Right cardiac atrium (tissue), 5 donors: ENCODE measurements at places on chromosomes 16 and 17. TPM values are rescaled to one million over a fixed set of nuclear protein-coding genes. Genes with fewer than 3 reads are reported as not detected.

The MYH2 gene
- total RNA-seq: not detected

DNA sequence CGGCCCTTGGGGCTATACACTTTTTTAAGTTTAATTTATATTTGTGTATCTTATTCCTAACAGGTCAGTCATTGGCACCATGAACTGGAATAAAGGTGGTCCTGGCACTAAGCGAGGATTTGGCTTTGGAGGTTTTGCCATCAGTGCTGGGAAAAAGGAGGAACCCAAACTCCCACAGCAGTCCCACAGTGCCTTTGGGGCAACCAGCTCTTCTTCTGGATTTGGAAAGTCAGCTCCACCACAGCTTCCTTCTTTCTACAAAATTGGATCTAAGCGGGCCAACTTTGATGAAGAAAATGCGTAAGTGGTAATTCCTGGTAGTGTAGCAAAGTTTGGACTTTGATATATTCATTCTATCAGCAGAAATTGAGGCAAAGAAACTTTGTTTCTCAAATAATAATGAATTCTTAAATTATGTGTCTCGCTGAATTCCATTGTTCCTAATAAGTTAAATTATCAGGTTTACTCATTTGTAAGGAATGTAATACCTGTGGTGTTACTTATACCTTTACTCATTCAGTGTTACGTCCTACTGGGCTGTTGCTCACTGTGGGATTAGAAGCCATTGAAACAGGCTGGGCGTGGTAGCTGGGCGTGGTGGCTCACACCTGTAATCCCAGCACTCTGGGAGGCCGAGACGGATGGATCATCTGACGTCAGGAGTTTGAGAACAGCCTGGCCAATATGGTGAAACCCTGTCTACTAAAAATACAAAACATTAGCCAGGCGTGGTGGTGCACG is 13.2 kb downstream of the DDX42 start:
- DNase-seq: no peak

GRCh38 chr17:17516941-17517720 is 20.9 kb upstream of the RASD1 start:
- DNase-seq: peak; percentile 10

DNA sequence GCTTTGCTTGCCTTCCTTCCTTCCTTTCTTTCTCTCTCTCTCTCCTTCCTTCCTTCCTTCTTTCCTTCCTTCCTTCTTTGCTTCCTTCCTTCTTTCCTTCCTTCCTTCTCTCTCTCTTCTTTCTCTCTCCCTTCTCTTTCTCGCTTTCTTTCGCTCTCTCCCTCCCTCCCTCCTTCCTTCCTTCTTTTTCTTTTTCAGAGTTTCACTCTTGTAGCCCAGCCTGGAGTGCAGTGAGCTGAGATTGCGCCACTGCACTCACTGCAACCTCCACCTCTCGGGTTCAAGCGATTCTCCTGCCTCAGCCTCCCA is 17.9 kb downstream of the FOXJ1 start:
- no peak for DNase-seq

The CSF3 gene
- not detected for total RNA-seq

DNA sequence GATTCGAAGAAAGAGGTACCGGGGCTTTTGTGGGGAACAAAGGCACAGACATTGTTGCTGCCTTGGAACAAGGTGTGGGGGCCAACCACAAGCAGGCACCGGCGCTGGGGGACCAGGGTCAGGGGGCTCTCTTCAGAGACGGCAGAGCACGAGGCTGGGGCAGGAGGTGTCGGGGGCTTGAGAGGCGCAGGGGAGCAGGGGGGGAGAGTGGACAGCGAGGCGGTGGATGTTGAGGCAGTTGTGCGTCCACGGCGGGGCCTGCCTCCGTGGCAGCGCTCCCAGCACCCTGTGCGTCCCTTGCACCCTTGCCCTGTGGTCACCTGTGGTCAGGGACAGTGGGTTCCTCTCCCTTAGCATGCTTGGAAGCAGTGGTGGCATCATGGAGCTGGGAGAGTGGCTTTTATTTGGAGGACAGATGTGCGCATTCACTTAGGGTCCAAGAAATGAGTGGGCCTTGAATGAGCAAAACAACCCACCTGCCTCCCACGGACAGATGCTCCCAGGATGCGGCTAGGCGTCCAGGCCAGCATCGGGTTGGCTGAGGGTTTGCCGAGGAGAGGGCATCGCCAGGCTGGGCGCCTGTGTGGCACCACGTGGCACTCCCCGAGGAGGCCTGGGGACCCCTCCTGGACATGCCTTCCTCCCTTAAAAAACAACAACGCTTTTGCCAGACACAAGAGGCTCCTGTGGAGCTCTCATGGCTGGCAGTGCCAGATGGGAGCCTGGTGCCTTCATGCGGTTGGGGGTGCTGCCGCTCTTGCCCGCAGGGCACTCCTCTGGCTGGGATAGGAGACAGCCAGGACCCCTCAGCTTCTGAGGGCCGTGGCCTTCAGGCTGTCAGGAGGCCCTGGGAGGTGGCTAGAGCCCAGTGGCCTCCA is 113.0 kb downstream of the BANP start:
- DNase-seq: peak; percentile 5

- peak; percentile 57 for DNase-seq
These were observed 10.9 kb downstream of the NHERF1 start for GRCh38 chr17:74759243-74759801.

The CFAP52 gene
- total RNA-seq: not detected

DNA sequence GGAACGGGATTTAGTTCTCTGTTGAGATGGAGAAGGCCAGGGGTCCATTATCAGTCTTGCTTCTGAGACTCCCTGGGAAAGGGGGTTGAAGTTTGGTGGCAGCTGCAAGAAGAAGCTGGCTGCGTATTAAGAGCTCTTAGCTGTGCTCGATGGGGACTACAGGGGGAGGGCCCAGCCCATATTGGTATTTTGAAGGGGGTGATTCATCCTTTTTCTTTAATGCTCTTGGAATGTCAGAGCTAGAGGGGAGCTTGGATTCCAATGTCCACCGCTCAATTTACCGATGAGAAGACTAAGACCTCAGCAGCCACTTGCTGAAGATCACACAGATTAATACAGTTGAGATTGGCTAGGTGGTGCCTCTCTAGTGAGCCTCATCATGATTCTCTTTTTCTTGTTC is 5.0 kb downstream of the NOG start:
- no peak for DNase-seq

GRCh38 chr17:40487371-40488020 is 13.9 kb downstream of the TNS4 start:
- peak; percentile 13 for DNase-seq

- DNase-seq: no peak
These were observed 20.3 kb downstream of the CLUH start for GRCh38 chr17:2691069-2691871.

GRCh38 chr17:18187821-18188761 is 4.5 kb downstream of the ALKBH5 start:
- no peak for DNase-seq

The KRTAP2-3 gene
- not detected for total RNA-seq

DNA sequence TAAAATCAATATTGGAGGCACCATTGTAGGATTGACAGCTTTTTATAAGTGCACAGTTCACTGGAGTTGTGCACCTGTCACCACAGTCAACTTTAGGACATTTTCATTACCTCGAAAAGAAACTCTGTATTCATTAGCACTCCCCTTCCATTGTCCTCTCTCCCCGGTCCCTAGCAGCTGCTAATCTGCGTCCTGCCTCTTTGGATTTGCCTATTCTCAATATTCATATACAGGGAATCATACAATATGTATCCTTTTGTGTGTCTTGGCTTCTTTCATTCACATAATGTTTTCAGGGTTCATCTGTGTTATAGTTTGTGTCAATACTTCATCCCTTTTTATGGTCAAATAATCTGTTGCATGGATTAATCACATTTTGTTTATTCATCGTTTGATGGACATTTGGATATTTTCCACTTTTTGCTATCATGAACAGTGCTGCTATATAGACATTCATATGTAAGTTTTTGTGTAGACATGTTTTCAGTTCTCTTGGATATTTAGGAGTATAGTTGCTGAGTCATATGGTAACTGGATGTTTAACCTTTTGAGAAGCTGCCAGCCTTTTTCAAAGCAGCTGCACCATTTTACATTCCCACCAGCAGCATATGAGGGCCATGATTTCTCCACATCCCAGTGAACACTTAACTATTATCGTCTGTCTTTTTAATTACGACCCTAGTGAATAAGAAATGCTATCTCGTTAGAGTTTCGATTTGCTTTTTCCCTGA is 9.8 kb downstream of the DNAJA3 start:
- no peak for DNase-seq

DNA sequence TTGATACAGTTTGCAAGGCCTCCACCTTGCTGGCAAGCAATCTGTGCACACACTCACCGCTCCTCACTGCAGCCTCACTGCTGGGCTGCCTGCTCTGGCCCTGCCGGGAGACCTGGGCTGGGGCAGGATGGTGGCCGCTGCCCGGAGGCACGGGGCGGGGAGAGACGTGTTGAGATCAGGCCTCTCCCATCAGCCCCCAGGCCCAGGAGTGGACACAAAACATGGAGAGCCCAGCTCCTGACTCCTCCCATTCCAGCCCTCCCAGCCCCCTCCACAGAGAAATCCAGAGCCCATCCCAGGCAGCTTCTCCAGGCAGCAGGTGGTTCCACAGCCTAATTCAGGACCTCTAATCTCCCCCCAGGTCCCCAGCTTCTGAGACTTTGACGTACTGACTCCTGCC is 23.1 kb upstream of the RPL38 start:
- DNase-seq: no peak

The CALB2 gene
- total RNA-seq: 3.3 TPM

The RNF166 gene
- total RNA-seq: 15.0 TPM

The NHLRC4 gene
- total RNA-seq: 0.22 TPM

GRCh38 chr16:58970775-58971174 is 236.7 kb upstream of the GOT2 start:
- DNase-seq: no peak

- DNase-seq: no peak
These were observed 14.9 kb downstream of the JUP start for GRCh38 chr17:41771389-41772206.

- peak; percentile 41 for DNase-seq
These were observed 66.6 kb upstream of the AXIN2 start for GRCh38 chr17:65627891-65628643.

DNA sequence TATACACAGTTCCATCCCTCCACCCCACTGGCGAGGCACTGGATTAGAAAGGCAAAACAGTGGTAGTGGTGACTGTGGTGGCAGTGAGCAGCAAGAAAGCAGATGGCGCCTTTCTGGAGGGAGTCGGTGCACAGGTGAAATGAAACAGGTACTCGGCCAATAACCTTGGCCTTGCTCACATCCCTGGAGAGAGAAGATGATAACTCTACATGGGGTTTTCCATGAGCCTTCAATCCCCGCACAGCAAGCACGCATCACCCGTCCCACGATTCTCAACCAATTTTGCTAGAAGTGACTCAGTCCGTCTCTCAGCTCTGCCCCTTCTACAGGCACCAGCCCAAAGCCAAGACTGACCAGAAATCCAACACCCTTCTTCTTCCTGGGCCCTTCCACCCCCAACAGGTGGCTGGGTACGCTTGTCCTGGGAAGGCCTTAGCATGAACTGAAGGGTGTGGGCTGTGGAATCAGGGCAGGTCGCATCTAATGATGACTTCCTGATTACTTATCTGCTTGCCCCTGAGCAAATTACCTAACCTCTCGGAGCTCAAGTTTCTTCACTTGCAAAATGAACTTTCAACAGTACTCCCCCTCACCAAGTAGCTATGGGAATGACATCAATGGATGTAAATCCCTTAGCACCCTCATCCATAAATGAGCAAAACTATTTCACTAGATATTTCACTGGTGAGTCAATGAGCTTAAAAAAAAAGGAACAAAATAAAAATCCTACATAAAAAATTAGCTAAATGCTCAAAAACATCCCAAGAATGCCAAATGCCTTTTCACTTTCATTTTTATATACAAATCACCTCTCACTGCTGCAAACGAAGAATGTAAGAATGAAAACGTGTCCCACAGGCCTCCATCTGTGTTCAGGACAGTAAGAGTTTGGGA is 18.0 kb downstream of the XPO6 start:
- DNase-seq: no peak

GRCh38 chr16:89147085-89147817 is 24.3 kb upstream of the CDH15 start:
- peak; percentile 31 for DNase-seq

DNA sequence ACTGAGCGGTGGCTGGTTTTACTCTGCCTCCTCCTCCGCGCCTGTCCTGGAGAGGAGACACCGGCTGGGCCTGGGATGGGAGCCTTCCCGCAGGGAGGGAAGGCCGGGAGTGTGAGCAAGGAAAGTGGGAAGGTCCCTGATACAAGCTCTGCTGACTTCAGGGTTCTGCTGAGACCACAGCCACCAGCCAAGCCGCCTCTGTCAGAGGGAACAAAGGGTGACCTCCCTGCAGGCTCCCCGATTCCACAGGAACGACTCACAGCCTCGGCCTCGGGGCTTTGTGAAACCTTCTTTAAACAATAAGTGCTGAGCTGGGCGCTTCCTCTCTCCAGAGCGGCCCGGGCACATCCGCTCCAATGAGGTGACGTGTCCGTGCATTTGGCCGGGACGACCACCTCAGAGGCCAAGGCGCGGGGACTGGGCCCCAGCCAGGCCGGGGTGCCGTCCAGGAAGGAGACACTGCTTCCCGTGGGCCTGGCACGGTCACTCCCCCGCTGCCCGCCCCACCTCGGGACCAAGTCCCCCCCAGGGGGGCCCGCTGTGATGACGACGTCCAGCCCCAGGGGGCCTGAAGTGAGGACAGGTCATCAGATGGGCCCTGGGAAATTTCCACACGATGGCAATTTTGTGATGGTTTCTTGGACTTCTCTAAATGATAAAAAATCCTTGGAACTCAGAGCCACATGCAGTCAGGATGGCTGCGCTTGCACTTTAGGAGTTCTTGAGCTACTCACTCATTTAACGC is 11.8 kb upstream of the CIBAR2 start:
- DNase-seq: peak; percentile 93
